ENCODE measurements at places on chromosomes 3 and 15.

DNA sequence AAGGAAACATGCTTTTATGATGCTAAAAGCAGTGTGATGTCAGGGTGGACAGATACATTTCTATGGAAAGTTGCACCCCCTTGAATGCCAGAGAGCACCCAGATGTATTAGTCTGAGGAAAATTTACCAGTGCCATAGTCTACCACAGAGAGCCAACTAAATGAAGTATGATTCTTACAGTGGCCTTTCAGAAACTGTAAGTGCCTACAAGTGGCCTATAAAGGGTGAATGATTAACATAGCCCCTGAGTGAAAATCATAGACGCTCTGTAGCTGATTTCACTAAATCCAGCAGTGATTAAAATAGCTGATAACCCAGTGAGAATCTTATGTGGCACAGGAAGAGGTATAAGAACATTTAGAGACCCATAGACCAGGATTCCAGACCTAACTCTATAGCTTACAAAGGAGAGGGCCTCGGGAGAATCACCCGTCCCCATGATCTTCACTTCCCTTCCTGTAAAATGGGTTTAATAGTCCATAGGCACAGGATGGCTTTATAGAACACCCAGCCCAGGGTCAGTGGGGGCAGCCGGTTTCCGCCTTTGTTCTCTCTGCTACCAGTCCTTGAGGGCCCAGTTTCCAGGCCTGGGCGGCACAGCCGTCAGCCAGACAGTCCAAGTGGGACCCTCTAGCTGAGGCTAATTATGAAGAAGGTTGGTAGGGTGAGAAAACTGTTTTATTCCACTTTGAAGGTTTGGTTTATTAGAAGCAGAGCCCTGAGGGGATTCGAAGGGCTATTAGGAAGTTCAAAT, 35.5 kb upstream of the CACNA2D3 start:
- DNase-seq = no peak

DNA sequence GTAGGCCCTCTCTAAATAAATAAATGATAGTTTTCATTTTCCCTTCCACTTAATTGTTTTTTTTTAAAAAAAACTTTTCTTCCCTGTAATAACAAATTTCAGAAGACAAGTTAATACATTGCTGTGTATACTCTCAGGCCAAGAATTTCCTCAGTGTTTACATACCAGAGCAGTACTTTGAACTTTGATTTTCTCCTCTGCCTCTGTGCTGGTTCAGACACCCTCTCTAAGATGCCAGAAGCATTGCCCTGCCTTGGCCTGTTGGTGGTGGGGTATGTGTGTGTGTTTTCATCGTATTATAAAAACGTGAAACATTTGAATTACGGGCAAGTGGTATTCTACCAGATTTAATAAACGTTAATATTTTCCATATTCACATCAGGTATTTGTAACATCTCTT, 70.1 kb downstream of the SMAD3 start:
- DNase-seq = no peak

DNA sequence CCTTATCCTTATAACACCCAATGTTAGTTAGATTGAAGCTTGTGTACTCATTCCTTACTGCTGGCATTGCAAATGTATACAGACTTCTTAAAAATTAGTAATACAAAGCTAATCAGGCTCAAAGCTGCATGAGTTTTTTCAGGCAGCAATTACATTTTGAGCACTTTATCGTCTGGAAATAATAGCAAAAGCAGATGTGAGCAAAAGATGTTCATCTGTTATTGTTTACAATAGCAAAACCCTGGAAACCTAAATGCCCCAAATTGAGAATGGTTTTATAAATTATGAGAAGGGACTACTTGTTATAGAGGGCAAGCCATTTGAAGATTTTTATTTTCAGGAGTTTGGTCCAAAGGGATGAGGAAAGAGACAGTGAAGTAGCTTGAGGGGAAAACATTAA, 126.4 kb downstream of the GADL1 start:
- no peak for DNase-seq

DNA sequence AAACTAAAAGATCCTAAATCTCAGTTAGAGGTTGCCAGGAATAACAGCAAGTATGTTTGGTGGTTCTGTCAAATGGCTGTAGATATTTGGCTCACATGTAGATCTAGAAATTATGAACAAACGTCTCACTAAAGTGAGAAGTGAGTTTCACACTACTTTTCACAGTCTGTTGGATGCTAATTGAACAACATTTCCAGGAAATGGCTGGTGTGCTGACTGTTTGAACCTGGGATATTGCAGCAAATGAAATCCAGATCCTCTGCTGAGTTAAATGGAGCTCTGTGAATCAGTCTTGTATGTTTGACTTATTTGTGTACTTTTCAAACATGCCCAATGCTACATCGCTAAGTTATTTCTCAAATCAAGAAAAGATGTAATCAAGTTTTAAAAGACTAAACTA, 21.3 kb upstream of the RSL24D1 start:
- DNase-seq = no peak

- DNase-seq = no peak
Measured at GRCh38 chr3:126999383-126999782, 16.5 kb downstream of the PLXNA1 start.

DNA sequence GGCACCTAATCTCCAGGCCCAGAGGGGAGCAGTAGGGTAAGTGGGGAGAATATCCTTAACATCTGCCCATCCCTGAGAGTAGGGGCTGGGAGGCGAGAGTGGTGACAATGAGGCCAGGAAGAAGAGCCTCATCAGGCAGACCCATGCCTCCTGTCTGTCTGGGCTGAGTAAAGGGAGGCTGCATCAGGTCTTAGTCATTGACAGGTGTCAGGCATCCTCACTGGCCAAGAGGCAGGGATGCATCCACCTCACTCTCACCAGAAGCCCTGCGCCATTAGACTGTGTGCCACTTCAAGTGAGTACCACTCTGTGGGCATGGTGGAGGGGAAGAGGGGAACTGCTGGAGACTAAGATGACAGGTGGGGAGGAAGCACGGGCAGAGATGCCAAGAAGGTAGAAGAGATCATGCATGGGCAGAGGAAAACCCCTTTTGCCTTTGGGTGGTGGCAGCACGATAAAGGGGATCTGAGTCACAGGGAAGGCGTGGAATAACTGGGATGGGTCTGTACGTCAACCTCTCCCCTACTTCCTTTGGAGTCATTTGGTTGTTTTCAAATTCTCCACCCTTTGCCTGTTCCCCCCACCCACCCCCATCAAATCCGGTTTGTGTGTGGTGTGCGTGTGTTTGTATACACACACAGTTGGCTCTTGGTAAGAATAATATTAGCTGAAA, 14.1 kb downstream of the ANAPC13 start:
- DNase-seq = no peak

- DNase-seq = no peak
Measured at GRCh38 chr15:73375755-73376305, 7.1 kb upstream of the HCN4 start.

- DNase-seq = no peak
Measured at GRCh38 chr3:130459944-130460343, 57.0 kb upstream of the COL6A6 start.

GRCh38 chr3:138137861-138138260, 5.7 kb upstream of the A4GNT start:
- DNase-seq = no peak

GRCh38 chr15:32738666-32739065, 20.9 kb downstream of the GREM1 start:
- no peak for DNase-seq

DNA sequence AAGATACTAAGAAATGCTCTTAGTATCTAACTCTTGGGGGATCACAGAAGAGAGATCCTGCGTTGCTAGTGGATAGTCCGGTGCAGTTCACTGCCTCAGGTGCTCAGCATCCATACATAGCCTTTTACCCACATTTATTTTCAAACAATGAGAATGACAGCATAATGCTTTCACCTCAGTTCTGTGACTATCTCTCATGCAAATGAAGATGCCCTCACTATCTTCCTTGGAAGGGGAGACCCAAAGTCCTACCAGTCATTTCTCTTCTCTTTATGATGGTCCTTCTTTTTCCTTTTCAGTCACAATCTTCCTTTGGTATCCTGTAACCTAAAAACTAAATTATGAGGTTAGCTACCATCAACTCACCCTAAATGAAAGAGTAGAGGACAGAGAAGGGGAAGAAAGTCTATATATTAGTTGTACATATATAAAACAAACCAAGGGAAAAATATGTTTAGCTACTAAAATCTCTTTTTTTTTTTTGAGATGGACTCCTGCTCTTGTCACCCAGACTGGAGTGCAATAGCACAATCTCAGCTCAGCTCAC, 30.9 kb upstream of the SLC28A2 start:
- DNase-seq = no peak

DNA sequence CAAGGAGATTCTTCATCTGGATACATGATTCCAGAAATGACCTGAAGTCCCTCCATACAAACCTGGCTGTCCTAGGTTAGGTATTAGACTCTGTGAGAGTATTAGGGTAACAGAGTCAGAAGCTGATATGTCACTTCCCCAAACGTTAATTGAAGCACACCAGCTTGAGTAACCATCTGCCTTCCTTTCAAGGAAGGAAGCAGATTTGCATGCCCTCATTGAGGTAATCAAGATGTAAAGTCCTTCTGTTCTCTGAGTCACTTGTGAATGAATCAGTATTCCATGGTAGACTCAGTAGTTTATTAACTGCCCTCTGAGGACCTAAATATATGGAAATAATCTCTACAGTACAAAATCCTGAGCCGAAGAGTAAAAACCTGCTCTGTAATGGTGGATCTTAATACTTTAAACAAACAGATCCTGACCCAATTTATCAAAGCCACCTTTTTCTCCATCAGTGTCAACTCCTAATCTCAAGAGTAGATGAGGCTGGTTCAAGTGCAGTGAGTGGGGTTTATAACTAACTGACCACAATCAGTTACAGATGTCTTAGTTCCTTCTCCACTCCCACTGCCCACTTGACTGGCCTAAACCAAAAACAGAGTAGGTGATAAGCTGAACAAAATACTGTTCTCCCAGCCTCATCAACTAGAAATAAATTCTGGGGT, 246.2 kb upstream of the CHRM5 start:
- DNase-seq = no peak

- no peak for DNase-seq
Measured at GRCh38 chr3:50473768-50474167, 29.7 kb downstream of the CACNA2D2 start.

GRCh38 chr3:192408007-192408646, 319.2 kb downstream of the FGF12 start:
- no peak for DNase-seq

DNA sequence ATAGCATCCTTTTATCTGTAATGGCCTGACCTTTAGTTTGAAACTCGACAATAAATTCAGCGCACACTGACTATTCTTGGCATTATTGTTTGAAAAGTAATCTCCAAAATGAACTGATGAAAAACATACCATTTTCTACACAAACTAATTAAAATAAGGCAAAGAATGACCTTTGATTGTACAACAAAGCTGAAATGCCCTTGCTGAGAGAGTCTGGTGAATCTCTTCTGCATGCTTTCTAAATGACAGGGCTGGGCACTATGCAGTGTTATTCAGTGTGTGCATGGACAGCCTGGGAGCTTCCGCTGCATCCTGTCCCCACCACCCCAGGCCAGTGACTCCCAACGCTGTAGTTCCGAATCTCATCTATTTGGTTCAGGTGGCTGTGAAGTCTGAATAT, 530.8 kb downstream of the FOXP1 start:
- DNase-seq = no peak

DNA sequence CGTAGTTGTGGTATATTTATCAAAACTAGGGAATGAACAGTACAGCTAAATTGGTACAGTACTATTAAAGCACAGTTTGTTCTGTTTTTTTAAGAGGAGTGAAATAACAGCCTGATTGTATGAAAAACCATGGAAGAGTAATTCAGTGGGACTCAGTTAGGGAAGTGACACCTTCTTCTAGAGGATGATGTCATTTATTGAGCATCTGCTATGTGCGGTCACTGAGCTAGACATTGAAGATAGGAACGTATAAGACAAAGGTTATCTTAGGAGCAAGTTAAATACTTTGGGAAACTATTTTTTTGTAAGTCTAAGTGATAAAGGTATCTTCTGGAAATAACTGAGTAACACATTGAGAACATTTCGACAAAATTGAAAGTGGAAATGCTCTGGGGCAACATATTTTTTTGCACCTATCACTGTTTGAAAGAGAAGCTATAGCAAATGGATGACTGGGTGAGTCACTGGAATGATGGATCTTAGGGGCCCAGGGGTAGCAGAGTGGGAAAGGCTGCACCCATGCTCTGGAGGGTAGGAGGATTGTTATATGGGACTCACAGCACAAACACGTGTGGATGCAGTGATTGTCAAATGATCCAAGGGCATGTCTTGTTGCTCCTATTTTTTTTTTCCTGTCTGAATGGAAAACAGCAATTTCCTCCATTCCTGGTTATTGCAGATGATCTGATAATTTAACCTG, 43.0 kb downstream of the OXNAD1 start:
- no peak for DNase-seq

DNA sequence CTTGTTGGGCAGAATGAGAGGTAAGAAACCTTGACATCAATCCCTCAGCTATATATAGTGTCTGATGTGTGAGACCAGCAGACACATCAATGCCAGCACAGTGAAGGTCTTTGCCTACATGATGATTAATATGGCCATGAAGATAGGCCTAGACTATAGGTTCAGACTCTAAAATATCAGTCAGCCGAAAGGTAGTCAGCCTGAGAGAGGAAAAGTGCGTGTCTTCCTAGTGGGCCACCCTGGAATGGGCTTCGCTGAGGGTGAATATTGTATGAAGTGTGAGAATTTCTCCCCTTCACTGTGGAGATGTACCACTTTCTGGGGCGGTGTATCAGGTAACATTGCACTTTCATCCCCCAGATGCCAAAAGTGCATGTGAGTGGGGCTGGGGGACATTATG, 33.0 kb upstream of the EPHB1 start:
- DNase-seq = no peak

- no peak for DNase-seq
Measured at GRCh38 chr3:26989037-26989436, 366.5 kb downstream of the LRRC3B start.

DNA sequence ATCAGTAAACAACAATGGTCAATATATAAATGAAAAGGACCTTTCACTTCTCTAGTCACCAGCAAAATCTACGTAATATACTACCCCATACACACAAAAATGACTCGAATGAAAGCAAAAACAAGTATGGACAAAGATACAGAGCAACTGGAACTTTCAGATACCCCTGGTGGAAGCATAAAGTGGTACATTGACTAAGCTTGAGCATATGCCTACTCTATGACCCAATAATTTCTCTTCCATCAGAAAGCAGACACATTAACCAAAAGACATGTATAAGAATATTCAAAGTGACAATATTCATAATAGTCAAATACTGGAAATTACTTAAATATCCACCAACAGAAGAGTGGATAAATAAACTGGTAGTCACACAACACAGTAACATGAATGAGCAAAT, 86.0 kb downstream of the EFL1 start:
- no peak for DNase-seq

- no peak for DNase-seq
Measured at GRCh38 chr15:31387479-31388118, 61.0 kb downstream of the KLF13 start.

DNA sequence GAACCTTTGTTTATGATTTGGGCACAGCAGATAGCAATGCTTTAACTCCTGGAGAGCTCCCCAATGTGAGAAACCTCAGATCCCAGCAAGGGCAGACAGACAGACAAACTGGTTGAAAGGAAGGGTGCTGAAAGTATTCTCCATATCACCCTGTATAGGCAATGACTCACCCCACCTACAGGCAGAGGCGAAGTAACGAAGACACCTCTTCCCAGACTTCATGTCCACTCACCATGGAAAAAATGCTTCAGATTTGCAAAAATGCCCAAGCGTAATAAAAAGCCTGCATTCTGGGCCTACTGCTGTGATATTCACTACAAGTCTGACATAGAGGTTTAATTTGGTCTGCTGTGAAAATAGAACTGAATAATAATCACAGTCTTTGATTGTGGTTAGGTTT, 50.5 kb downstream of the THBS1 start:
- no peak for DNase-seq

Measured in activated CD4-positive, CD25-positive, alpha-beta regulatory T cell treated with anti-CD3 and anti-CD28 coated beads, Interleukin-2, amount 50 U/mL, for 16 hours (primary cell).